Thoracic aorta (tissue), 2 donors: ENCODE measurements at places on chromosomes 13 and 19.

DNA sequence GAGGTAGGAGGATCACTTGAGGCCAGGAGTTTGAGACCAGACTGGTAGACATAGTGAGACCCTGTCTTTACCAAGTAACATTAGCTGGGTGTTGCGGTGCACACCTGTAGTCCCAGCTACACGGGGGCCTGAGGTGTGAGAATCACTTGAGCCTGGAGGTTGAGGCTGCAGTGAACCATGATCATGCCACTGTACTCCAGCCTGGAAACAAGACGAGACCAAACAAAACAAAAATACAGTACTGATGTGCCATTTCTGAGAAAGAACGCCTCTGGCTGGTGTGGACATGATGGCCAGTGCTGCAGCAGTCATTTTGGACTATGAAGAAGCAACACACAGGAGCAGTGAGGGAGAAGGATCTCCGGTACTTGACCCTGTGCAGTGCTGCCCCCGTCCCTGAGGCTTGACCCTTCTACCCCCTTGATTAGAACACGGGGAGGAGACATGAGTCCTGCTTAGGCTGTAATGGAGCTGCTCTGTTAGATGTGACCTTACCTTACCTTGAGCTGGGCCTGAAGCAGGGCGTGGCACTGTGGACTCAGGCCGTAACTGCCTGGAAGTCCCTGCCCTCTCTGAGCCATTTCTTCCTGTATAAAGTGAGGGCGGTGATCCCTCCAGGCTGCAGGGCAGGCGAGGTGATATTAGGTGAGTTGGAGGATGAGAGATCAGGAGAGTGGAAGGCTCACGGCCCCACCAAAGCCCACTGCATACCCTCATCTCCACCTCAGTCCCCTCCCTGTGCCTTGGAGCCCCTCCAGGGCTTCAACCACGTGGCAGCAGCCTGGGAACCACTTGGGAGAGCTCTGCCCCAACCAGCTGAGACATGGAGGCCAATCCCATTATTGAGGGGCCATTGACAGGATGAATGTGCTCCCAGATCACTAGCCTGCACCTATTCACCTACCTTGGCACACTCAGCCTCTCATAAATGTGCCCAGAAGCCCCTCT, 5.9 kb downstream of the RPL18A start:
- no peak for DNase-seq

- DNase-seq, result no peak
Observed at GRCh38 chr13:61180234-61180633, 235.4 kb downstream of the PCDH20 start.

GRCh38 chr13:80388506-80388905, 47.6 kb upstream of the SPRY2 start:
- no peak for DNase-seq

GRCh38 chr13:37806666-37807065, 62.9 kb downstream of the TRPC4 start:
- DNase-seq, result no peak

DNA sequence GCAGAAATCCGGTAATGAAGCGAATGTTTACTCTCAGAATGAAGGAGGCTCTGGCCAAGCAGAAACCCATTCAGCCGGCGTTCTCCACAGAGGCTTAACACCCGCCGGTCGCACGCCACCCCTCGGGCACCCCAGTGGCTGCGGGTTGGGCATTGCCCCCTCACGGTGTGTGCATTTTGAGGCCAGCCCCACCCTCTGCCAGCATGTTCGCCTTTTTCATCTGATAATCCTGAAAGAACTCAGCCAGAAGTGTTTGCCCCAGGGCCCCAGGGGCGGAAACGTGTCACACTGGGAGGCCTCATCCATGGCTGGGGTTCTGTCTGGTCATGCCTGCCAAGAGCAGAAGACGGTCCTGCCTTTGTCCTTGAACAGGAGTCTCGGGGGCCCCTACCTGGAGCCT, 34.2 kb downstream of the COMP start:
- no peak for DNase-seq

GRCh38 chr13:49584771-49585182, 581 bp downstream of the RCBTB1 start:
- no peak for DNase-seq

DNA sequence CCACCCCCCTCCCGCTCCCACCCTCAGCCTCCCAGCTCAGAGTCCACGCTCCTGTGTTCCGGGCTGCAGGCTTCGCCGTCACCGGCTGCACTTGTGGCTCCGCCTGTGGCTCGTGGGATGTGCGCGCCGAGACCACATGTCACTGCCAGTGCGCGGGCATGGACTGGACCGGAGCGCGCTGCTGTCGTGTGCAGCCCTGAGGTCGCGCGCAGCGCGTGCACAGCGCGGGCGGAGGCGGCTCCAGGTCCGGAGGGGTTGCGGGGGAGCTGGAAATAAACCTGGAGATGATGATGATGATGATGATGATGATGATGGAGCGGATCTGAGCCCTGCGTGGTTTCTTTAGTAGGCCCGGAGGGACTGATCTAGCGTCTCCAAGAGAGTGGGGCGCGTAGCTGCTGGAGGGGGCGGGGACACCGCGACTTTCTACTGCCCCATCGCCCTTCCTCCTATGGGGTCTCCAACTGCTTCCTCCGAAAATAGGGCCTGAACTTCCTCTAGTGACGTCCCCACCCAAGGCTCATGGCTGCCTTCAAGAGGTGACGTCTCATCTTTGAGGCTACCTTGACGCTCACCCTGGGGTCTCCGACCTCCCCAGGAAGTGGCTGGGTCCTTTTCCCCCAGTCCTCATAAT, 1.4 kb downstream of the RETN start:
- DNase-seq, result no peak

GRCh38 chr19:34979819-34980640, 16.0 kb upstream of the ZNF792 start:
- no peak for DNase-seq

DNA sequence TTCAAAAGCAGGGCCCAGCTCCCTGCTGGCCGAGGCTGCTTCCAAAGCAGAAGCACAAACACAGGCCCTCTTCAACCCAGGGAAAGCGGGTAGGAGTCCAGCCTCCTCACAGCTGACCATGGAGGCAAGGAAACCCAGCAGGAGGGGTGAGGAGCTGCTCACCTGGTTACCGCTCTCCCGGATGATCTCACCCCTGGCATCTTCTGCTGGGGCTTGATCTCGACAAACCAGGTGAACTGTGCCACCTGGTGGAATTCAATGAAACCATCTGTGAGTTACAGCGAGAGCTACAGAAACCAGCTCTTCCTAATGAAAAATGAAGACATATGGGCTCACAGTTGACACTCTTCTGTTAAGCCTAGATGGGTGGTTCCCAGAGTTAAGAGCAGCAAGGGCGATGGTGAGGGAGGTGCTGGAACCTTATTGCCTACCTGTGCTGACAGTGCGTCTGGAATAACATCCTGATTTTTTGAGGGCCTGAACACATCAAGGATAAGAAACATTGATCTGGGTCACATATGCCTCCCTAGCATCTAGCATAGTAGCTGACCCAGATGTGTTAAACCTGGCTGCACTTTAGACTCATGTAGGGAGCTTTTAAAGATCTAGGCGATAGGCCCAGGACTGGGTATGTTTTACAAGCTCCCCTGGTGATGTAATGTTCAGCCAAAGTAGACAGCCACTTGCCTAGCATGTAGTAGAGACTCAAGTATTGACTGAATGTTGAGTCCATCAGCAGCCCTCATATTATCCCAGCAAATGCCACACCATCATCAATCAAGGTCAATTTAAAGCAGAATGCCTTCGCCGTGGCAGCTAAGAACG, 6.1 kb downstream of the DHRS12 start:
- DNase-seq, result no peak

DNA sequence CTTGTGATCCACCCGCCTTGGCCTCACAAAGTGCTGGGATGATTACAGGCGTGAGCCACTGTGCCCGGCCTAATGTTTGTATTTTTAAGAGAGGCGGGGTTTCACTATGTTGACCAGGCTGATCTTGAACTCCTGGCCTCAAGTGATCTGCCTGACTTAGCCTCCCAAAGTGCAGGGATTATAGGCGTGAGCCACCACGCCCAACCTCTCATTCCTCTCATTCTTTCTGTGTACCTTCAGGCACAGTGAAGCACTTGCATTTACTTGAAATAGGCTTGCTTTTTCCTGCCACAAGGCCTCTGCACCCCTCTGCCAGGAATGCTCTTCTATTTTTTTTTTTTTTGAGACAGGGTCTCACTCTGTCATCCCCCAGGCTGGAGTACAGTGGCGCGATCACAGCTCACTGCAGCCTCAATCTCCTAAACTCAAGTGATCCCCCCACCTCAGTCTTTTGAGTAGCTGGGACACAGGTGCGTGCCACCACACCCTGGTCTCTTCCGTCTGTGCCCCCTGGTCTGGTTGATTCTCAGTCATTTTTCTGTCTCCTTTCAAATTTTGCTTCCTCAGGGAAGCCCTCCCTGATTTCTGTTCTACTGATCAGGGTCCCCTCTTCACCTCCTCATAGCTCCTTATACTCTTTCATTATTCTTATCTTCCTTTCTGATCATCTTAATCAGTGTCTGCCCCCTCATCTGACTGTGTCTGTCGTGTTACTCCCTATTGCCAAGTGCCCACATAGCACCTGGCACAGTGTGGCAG, 15.1 kb downstream of the ACTMAP start:
- no peak for DNase-seq

DNA sequence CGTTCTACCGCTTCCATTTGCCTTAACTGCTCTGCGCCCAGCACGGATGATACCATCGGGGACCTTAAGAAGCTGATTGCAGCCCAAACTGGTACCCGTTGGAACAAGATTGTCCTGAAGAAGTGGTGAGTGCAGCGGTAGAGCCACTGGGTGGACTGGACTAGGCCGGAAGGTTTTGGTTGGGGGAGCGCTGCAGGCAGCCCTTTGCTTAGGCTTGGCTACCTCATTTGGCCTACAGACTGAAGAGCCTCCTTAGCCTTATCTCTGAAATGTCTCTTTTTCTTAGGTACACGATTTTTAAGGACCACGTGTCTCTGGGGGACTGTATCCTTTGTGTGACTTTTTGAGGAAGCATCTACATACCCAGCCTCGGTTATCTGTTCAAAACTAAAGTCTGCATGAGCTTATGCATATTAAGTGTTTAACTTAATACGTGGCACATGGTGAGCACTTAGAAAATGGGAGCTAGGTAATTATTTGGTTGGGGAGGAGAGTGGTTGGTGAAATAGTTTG, 889 bp downstream of the UBL5 start:
- DNase-seq, result no peak

GRCh38 chr13:112510002-112510780, 77.8 kb downstream of the TUBGCP3 start:
- DNase-seq, result no peak

- no peak for DNase-seq
Observed at GRCh38 chr13:33119022-33119781, 103.0 kb downstream of the KL start.

GRCh38 chr19:17499648-17500446, 11.6 kb upstream of the PGLS start:
- DNase-seq, result no peak

- no peak for DNase-seq
Observed at GRCh38 chr13:62061751-62062150, 646.1 kb upstream of the PCDH20 start.

- no peak for DNase-seq
Observed at GRCh38 chr13:76622315-76623040, 263.7 kb downstream of the KCTD12 start.

- no peak for DNase-seq
Observed at GRCh38 chr13:90293793-90294361, 1053.6 kb upstream of the MIR17HG start.

DNA sequence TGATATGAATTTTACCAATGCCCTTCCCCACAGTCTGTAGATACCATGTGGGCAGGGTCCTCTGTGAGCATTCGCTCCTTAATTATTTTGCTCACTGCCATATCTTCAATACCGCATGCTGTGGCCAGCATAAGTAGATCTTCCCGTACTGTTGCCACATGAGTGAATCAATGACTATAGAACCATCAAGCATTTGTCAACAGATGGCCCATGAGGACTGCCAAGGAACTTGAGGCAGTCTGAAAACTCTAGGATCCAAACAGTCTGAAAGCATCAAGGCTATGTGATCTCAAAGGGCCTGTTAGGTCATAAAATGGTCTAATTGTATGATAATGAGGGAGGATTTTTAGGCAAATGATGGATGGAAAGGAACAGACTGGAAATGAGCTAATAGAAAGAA, 27.4 kb upstream of the GPR12 start:
- DNase-seq, result no peak

- no peak for DNase-seq
Observed at GRCh38 chr13:114065926-114066774, 66.3 kb downstream of the RASA3 start.

DNA sequence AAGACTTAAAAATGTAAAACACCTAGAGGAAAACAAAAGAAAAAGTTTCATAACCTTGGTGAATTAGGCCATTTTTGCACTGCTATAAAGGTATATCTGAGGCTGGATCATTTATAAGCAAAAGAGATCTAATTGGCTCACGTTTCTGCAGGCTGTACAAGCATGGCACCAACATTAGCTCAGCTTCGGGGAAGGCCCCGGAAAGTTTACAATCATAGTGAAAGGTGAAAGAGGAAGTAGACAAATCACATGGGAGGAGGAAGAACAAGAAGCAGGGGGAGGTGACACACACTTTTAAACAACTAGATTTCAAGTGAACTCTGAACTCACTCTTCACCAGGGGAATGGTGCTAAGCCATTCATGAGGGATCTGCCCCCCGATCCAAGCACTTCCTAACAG, 1358.5 kb upstream of the PCDH9 start:
- no peak for DNase-seq

DNA sequence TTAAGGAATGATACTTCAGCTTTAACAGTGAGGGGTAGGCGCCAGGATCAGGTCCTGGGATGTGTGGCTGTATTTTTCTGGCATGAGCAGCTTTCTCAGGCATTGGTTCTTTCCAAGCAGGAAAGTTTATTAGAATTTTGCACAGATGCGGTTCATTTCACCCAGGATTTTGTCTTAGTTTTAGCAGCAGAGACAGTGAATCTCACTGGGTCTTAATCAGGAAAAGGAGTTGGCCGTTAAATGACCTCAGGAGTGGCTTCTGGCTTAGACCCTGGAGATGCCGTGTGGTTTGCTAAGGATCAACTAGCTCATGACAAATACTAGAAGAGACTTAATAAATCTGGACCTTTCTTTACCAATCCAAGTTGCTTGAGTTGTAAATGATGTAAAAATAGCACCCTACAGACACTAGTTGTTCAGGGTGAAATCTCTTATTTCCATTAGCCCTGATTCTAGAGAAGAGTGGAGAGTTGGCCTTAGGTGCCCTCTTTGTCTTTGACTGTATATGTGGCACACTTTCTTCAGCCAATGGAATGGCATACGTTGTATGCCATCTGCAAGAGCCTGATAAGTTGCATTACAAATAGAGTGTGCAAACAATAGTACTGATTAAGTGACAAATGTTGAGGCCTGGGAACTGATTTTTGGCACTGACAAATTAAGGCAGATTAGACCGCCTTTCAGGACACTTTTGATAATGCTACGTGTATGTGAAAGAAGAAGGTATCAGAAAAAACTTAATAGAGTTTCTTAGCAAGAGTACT, 34.0 kb downstream of the LRCH1 start:
- DNase-seq, result no peak

DNA sequence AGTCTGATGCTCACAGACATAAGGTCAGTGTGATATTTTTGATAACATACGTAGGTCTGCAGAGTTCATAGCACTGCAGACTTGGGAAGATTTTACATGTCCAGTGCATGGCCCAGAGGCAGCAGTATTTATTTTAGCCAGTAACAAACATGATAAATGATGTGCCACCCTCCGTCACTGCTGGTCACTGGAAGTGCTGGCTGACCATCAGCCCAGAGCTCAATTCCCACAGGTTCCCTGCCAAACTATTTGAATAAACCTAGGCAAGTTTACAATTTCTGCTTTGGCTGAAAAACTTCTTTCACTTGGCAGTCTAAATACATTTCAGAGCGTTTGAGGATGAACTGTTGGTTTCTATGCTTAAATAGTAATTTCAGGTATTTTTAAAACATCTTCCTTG, 135.5 kb upstream of the EDNRB start:
- no peak for DNase-seq

- DNase-seq, result no peak
Observed at GRCh38 chr13:97212601-97213040, 9.5 kb upstream of the MBNL2 start.
